Activated CD4-positive, alpha-beta T cell treated with anti-CD3 and anti-CD28 coated beads, Interleukin-2, amount 10 ng/mL, durations not matched to agents 7 days and 5 days (primary cell): ENCODE measurements at places on chromosomes 12 and 14. TPM values are rescaled to one million over a fixed set of nuclear protein-coding genes. Genes with fewer than 3 reads are reported as not detected.

- H3K4me1 ChIP-seq, result no peaks in the 10 kb centered on the region
- no peaks in the 10 kb centered on the region for H3K27me3 ChIP-seq
- no peak overlapping the region for H3K4me3 ChIP-seq
- H3K36me3 ChIP-seq, result no peaks in the 10 kb centered on the region
- DNase-seq, result no peak
- H3K27ac ChIP-seq, result no peak overlapping the region
Measured at GRCh38 chr12:5554711-5555110, 122.8 kb downstream of the NTF3 start.

The RAD51AP1 gene
- total RNA-seq, result 52.3 TPM

The DPY19L2 gene
- total RNA-seq, result 0.27 TPM

GRCh38 chr12:84689638-84690037, 223.0 kb downstream of the SLC6A15 start:
- no peaks in the 10 kb centered on the region for H3K36me3 ChIP-seq
- DNase-seq, result no peak
- no peaks in the 10 kb centered on the region for H3K4me1 ChIP-seq
- H3K27me3 ChIP-seq, result no peaks in the 10 kb centered on the region

The OR4K13 gene
- not detected for total RNA-seq

DNA sequence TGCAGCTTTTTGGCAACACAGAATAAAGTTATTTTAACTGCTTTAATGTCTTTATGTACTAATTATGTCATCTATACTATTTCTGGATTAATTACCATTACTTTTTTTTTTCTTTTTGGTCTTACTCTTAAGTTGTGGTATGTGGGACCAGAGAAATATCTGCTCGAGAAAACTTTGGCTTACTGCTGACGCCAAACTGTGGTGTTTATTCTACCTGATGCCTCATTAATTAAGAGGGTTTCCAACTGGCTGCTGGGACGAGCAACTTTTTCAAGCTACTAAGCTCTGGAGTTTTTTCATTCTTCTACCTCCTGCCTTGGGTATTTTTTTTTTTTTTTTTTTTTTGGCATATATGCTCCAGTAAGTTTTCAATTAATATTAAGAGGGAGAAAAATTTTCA, 1257.5 kb downstream of the FSCB start:
- H3K4me3 ChIP-seq, result no peak overlapping the region
- no peak overlapping the region for H3K27ac ChIP-seq
- H3K4me1 ChIP-seq, result no peaks in the 10 kb centered on the region
- H3K27me3 ChIP-seq, result no peaks in the 10 kb centered on the region
- DNase-seq, result no peak
